Activated CD4-positive, alpha-beta T cell treated with anti-CD3 and anti-CD28 coated beads, Interleukin-2, amount 10 ng/mL, durations not matched to agents 24 days and 14 days (primary cell): ENCODE measurements at places on chromosomes 2 and 18. TPM values are rescaled to one million over a fixed set of nuclear protein-coding genes. Genes with fewer than 3 reads are reported as not detected.

DNA sequence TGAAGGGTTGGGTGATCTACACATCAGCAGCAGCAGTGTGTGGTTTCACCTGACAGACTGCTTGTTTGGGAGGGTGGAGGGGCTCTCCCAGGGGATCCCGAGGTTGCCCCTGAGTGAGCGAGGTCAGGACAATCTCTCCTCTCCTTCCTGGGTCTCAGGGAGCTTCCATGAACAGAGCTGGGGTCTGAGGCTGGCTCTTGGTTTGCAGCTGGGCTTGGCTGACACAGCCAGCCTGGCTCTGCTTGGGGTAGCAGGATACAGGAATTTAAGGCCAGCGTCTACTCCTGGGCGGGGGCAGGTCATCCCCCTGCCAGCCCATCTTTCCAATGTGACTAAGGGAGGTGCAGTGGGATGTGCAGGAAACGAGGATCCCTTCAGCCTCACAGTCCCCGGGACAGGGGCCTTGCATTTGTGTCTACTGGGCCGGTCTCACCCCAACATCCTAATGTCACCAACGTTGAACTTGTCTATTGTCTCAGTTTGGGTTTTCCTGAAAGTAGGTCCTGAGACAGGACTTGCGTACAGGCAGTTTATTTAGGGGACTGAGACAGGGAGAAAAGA is 262.6 kb upstream of the HDAC4 start:
- H3K27me3 ChIP-seq, result peaks cover 9% of the 10 kb centered on the region
- no peak for DNase-seq

DNA sequence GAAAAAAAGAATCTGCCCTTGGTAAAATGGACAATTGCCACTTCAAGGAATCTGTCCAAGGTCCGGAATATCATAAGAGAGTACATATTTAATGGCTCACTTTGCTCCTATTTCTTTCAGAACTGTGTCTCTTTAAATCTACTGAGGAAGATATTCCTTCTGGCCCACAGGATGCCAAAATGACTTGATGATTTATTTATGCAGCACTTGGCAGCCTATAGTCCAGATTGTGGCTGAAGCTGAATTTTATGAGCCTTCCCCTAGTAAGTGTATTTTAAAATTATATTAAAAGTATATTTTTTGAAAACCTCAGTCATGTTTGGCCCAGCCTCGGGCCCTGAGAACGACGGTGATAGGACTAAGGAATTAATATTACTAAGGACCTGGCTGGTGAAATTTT is 465.1 kb upstream of the HNRNPA3 start:
- DNase-seq, result no peak
- H3K27me3 ChIP-seq, result peaks cover 11% of the 10 kb centered on the region
- no peak overlapping the region for H3K27ac ChIP-seq
- H3K4me3 ChIP-seq, result no peak overlapping the region

- H3K4me1 ChIP-seq, result no peaks in the 10 kb centered on the region
- no peak overlapping the region for H3K27ac ChIP-seq
These were observed 606.4 kb upstream of the ZNF804A start for GRCh38 chr2:183991968-183992367.

DNA sequence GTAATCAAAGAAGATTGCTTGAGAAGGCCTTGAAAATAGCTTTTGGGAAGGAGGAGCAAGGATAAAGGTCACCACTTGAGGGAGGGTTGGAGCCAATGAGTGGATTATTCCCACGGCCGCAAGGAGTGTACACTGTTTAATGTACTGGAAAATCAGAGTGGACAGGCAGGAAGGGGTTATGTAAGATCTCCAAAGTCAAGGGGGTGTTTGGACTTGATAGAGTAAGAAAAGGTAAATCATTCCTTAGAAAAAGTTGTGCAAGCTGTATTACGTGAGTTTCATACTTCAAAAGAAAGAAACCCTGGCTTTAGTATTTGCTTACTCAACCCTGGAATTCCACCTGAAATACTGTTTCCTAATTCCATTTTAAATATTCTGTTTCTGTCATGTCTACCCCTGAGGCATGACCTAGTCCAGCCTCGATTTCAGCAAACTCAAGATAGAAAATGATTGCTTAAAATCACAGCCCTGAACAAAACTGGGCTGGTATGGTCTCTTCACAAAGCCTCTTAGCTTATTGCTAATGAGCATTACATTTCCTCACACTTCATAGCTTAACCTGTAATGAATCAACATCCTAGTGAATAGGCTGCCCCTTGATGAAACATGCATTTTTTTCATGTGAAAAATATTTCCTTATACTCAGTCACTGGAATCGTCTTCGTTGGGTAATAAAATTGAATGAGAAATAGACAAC is 1.1 kb downstream of the MREG start:
- no peak for DNase-seq
- peak overlapping the region; percentile 90 for H3K4me3 ChIP-seq
- peaks cover 40% of the 10 kb centered on the region for H3K4me1 ChIP-seq
- peak overlapping the region; percentile 70 for H3K27ac ChIP-seq
- H3K36me3 ChIP-seq, result peaks cover 4% of the 10 kb centered on the region

- H3K36me3 ChIP-seq, result no peaks in the 10 kb centered on the region
- peaks cover 16% of the 10 kb centered on the region for H3K4me1 ChIP-seq
- H3K27me3 ChIP-seq, result peaks cover 63% of the 10 kb centered on the region
- no peak overlapping the region for H3K27ac ChIP-seq
- H3K4me3 ChIP-seq, result peak overlapping the region; percentile 78
- no peak for DNase-seq
These were observed 1.5 kb downstream of the GAREM1 start for GRCh38 chr18:32469190-32469651.

DNA sequence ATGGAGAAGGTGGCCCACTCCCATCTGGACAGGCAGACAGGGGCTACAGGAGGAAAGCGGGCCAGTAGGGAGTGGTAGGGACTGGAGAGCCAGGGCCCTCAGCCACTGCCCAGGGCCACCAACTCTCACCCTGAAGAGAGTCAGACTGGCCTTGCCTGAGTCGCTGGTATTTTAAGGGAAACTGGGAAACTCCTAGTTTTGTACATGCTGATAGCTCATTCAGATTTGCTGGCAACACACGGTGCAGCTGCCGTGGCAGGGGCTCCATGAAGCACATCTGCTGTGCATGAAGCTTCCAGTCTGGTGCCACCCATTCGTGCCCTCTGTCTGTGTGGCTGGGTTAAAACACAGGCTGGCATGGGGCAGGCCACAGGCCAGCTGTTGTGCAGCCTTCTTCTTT is 137.3 kb upstream of the GLI2 start:
- no peaks in the 10 kb centered on the region for H3K4me1 ChIP-seq
- H3K36me3 ChIP-seq, result no peaks in the 10 kb centered on the region
- no peak for DNase-seq

- H3K4me1 ChIP-seq, result peaks cover 11% of the 10 kb centered on the region
- H3K27me3 ChIP-seq, result peaks cover 29% of the 10 kb centered on the region
- H3K27ac ChIP-seq, result no peak overlapping the region
- no peaks in the 10 kb centered on the region for H3K36me3 ChIP-seq
These were observed 220.6 kb downstream of the SETBP1 start for GRCh38 chr18:44901283-44901682.

DNA sequence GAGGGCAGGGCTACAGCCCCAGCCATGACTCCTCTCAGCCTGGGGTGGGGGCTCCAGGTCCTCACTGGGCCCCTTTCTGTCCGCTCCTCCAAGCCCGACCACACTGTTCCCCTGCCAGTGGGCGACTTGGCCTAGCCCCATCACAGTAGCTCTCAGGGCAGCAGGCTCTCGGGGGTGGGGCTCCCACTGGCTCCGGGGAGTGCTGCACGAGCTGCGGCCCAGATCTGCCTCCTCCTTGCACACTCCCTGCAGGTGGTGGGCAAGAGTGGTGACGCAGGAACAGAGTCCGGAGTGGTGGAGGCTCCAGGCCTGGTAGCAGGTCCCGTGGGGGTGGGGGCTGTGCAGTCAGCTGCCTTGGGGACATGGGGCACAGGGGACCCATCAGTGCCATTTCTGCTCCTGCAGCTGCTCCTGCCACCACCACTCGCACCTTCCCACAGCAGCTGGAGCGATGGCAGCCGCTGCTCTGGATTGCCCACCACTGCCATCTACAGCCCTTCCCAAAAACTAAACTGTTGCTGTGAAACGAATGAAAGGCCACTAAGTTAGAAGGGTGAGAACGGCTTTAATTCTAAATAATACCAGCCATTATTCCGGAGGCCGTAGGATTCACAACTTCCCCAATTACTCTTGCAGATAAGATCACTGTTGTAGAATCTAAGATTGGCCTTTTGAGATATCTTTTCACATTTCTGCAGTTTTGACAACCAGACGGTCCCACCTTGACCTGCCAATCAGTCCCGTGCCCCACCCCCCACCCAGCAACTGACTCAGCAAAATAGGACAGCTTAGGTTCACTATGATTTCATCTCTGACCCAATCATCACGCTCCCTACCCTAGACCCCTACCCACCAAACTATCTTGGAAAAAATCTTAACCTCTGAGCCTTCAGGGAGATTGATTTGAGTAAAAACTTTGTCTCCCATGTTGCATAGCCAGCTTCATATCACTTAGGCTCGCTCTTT is 530.2 kb downstream of the DCC start:
- no peak for DNase-seq
- H3K4me1 ChIP-seq, result no peaks in the 10 kb centered on the region
- no peak overlapping the region for H3K27ac ChIP-seq
- H3K36me3 ChIP-seq, result no peaks in the 10 kb centered on the region
- no peaks in the 10 kb centered on the region for H3K27me3 ChIP-seq

GRCh38 chr2:121196849-121197155 is 88.2 kb downstream of the TFCP2L1 start:
- DNase-seq, result no peak
- H3K36me3 ChIP-seq, result no peaks in the 10 kb centered on the region
- H3K27me3 ChIP-seq, result no peaks in the 10 kb centered on the region
- H3K4me1 ChIP-seq, result no peaks in the 10 kb centered on the region
- H3K27ac ChIP-seq, result no peak overlapping the region

DNA sequence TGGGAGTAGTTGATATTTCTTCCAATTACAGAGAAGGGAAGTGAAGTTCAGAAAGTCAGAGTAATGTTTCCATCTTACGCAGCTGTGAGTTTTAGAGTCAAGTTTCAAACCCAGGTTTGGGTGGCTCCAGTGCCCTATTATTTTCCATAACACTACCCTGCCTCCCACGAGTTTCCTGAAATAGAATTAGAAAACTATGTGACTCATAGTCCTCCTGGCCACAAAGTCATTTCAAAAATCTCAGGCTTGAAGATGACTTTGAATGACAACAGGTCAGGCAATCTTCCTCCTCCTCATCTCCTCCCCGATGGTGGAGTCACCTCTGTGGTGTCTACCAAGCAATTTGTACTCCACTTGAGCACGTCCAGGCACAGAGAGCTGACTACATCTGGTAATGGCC is 212.3 kb upstream of the TRIB2 start:
- H3K27ac ChIP-seq, result peak overlapping the region; percentile 38
- H3K36me3 ChIP-seq, result peaks cover 11% of the 10 kb centered on the region
- no peaks in the 10 kb centered on the region for H3K27me3 ChIP-seq
- peaks cover 85% of the 10 kb centered on the region for H3K4me1 ChIP-seq
- peak overlapping the region; percentile 46 for H3K4me3 ChIP-seq

DNA sequence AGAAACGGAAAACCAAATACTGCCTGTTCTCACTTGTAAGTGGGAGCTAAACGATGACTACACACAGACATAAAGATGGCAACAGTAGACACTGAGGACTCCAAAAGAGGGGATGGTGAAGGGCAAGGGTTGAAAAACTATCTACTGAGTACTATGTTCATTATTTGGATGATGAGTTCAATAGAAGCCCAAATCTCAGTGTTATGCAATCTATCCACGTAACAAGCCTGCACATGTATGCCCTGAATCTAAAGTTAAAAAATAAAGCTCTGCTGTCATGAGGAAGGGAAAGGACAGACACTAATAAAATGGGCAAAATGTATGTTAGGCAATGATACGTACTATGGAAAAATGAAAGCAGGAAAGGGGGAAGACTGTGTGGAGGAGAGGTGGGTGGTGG is 376.0 kb downstream of the TGIF1 start:
- DNase-seq, result no peak
- no peaks in the 10 kb centered on the region for H3K4me1 ChIP-seq
- peaks cover 1% of the 10 kb centered on the region for H3K27me3 ChIP-seq

GRCh38 chr2:69786052-69786560 is 43.4 kb upstream of the GMCL1 start:
- no peak overlapping the region for H3K4me3 ChIP-seq
- H3K27me3 ChIP-seq, result no peaks in the 10 kb centered on the region
- peaks cover 12% of the 10 kb centered on the region for H3K4me1 ChIP-seq
- H3K36me3 ChIP-seq, result peaks cover 36% of the 10 kb centered on the region

DNA sequence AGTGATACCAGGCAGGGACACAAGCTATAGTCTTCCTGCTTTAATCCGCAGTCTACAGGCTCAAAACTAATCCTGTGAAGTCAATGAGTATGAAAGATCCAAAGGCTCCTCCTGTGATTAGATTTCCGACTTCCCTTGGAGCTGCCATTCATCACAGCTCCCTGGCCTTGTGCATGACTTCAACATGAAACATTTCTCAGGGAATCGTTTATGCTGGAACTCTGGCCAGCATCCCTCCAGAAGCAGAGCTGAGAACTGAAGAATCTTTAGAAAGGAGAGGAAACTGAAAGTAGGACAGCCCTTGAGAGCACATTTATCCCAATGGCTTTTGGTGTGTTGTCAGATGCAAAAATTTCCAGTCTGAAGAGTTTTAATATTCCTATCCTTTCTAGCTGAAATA is 84.3 kb upstream of the SESTD1 start:
- DNase-seq, result no peak
- peaks cover 5% of the 10 kb centered on the region for H3K27me3 ChIP-seq
- H3K4me3 ChIP-seq, result no peak overlapping the region

- no peaks in the 10 kb centered on the region for H3K36me3 ChIP-seq
- no peak overlapping the region for H3K4me3 ChIP-seq
- no peak overlapping the region for H3K27ac ChIP-seq
These were observed 52.3 kb downstream of the PARD6G start for GRCh38 chr18:80194874-80195570.

DNA sequence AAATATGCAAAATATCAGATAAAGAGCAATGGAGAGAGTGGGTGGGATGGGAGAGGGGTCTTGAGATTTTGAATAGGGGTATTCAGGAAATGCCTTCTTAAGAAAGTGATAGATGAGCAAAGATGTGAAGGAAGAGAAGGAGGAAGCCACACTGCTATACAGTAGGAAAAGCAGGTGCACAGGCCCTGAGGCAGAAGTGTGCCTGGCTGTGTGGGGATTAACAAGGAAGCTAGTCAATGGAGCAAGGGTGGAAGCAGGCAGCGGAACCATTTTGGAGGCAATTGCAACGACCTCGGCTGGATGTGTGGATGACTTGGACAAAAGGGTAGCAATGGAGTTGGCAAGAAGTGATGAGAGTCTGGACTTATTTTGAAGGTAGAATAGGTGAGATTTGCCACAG is 11.0 kb upstream of the CNGA3 start:
- no peaks in the 10 kb centered on the region for H3K4me1 ChIP-seq
- no peak overlapping the region for H3K27ac ChIP-seq
- H3K4me3 ChIP-seq, result no peak overlapping the region
- no peaks in the 10 kb centered on the region for H3K36me3 ChIP-seq

DNA sequence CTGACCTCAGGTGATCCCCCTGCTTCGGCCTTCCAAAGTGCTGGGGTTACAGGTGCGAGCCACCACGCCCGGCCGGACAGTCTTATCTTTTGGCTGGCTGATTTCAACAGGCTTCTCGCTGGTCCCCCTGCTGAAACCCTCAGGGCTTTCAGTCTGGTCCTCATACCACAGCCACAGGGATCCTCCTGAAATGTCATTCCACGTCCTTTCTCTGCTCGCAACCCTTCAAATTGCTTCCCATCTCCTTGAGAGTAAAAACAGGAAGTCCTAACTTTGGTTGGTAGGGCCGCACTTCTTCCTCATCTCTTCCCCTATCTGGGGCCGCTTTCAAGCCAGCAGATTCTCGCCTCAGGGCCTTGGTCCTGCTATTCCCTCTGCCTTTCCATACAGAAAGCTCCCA is 1.4 kb upstream of the CAB39 start:
- DNase-seq, result no peak
- no peaks in the 10 kb centered on the region for H3K27me3 ChIP-seq
- peaks cover 24% of the 10 kb centered on the region for H3K4me1 ChIP-seq
- H3K27ac ChIP-seq, result peak overlapping the region; percentile 43
- H3K4me3 ChIP-seq, result peak overlapping the region; percentile 38

Gene FAM237A
- not detected in 2 replicates for total RNA-seq

Gene TMEM37
- total RNA-seq, result not detected in 2 replicates

Gene PCARE
- not detected in 2 replicates for total RNA-seq

Gene GIGYF2
- total RNA-seq, result 71.9 and 72.0 TPM in 2 replicates
